NCI-H1694 (cell line): ENCODE measurements at places on chromosomes 1 and 21.

DNA sequence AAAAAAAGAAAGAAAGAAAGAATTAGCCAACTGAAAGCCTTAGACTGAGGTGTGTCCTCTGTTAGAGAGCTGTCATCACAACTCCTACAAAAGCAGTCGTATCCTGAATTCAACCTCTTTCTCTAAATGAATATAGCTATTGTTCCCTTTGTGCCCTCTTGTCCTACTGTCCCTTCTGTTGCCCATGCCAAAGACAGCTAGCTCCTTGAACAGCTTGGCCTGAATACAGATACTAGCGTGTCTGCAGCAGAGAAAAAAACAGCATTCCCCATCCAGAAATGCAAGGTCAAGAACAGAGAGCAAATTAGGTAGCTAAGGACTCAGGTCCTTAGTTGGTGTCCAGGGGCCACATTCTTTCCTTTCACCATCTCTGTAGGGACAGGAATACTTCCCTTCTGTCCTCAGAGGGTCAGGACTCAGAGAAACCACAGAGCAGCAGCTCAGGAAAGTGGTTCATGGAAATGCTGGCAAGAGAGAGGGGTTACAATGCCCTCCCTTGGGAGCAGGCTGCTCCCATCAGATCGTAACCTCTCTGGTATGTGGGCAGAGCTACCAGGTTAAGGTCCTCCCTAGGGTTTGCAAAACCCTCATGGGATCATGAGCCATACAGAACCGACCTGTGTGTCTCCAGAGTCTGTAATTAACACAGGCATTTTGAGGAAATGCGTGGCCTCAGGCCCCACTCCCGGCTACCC lies 1.8 kb upstream of the ZBTB48 start:
- DNase-seq, result no peak

- DNase-seq, result no peak
Measured at GRCh38 chr1:57854436-57854835, 430.6 kb upstream of the DAB1 start.

- no peak for DNase-seq
Measured at GRCh38 chr1:76237211-76237610, 162.7 kb downstream of the ST6GALNAC3 start.

DNA sequence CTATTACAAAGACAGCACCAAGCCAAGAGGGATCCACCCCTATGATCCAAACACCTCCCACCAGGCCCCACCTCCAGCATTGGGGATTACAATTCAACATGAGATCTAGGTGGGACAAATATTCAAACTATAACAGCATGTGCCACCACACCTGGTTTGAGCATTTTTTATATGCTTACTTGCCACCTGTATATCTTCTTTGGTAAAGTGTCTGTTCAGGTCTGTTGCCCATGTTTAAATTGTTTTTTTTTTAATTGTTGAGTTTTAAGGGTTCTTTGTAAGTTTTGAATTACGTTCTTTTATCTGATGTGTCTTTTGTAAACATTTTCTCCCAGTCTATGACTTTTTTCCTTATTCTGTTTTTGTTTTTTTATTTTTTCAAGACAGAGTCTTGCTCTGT lies 83.4 kb downstream of the LRIG2 start:
- DNase-seq, result no peak

- no peak for DNase-seq
Measured at GRCh38 chr1:192852001-192852947, 43.4 kb downstream of the RGS2 start.

DNA sequence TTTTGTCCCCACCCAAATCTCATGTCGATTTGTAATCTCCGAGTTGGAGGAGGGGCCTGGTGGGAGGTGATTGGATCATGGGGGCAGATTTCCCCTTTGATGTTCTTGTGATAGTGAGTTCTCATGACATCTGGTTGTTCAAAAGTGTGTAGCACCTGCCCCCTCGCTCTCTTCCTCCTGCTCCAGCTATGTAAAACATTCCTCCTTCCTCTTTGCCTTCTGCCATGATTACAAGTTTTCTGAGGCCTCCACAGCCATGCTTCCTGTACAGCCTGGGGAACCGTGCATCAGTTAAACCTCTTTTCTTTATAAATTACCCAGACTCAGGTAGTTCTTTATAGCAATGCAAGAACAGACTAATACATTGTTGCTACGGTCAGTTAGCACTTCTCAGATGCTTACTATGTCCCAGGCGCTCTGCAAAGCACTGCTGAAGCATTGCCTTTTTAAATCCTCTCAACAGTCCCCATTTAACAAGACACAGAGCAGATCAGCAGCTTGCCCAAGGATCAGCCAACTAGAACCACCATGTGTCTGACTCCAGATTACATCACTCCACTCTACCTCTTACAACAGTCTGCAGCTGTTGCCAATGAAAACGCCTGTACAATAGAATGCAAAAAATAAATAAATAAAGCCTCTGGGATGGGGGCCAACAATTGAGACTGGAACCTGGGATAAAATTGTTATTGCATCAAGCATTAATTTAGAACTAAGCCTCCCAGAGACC lies 52.4 kb upstream of the USP1 start:
- peak; percentile 99 for DNase-seq
